Stimulated activated CD4-positive, alpha-beta T cell treated with anti-CD3 and anti-CD28 coated beads, Interleukin-4, amount 100 ng/mL, for 24 hours (primary cell): ENCODE measurements at places on chromosomes 7 and 10.
A peak's percentile ranks its signal among the peaks of the same experiment; 100 is the strongest.

DNA sequence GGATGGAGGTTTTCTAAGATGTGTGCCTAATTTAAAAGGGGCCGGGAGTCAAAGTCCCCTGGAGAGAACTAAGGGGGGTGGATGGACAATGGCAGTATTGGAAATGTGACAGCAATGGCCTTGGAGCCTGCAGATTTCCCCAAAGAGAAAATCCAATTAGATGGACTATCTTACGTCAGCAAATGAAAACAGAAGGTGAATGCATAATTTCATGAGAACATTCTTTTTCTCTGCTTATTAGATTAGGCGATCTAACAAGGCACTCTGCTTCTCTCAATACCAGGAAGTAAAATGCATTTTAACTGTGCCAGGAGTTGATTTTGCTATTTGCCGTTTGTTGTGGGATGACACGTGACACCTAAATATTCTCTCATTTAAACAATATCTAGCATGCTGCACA is 226.6 kb downstream of the ADAM12 start:
- no peak for DNase-seq

DNA sequence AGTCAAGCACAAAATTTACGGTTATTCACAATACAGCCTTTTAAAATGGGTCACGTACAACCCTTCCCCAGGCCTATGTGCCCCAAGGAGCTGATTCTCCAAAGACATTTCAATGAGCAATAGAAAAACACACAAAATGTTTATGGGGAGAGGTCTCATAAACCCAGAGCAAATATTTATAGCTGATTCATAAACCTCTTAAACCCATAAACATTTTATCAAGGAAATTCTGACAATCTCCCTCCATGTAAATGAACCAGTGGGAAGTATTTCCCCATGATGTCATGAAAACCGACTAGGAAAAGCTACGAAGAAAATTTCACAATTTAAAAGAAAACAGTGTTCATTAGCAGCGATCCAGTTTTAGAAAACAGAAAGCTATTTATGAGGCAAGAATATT is 36.0 kb downstream of the SFMBT2 start:
- DNase-seq: no peak

- no peak for DNase-seq
Measured at GRCh38 chr10:125482637-125483036, 200.3 kb downstream of the TEX36 start.

GRCh38 chr10:110214371-110214826 is 7.0 kb downstream of the MXI1 start:
- DNase-seq: no peak

DNA sequence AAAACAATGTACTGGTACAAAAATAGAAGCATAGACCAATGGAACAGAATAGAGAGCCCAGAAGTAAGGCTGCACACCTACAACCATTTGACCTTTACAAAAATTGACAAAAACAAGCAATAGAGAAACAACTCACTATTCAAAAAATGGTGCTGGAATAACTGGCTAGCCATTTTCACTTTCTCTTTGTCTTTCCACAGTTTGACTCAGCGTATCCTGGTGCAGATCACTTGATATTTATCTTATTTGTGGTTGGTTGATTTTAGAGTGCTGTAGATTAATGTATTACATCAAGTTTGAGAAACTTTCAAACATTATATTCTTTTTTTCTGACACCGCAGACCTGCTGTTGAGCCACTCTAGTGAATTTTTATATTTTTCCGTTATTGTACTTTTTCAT is 381.4 kb downstream of the DGKB start:
- DNase-seq: no peak

DNA sequence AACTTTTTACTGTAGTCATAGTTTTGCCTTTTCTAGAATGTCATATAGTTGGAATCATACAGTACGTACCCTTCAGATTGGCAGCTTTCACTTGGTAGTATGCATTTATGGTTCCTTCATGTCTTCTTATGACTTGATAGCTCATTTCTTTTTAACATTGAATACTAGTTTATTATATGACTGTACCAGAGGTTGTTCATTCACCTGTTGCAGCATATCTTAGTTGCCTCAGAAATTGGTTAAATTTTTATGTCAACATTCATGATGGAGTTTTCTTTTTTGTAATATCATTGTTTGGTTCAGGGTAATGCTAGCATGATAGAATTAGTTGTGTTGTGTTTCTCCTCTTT is 94.8 kb upstream of the CDK13 start:
- no peak for DNase-seq

DNA sequence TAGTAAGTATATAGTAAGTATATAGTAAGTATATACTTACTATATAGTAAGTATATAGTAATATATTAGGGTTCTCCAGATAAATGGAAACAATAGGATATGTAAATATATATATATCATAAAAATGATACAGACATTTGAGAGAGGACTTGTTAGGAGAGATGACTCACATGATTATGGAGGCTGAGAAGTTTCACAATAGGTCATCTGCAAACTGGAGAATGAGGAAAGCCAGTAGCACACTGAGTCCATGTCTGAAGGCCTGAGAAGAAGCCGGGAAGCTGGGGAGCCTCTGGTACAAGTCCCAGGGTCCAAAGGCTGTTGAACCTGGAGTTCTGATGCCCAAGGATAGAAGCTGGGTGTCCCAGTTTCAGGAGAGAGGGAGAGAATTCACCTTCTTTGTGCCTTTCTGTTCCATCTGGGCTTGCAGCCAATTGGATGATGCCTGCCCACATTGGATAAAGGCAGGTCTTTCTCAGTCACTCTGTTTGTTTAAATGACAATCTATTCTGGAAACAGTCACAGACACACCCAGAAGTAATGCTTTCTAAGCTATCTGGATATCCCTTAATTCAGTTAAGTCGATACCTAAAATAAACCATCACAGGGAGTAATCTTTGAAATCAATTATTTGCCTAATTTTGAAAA is 205.5 kb upstream of the CDC14C start:
- DNase-seq: no peak

GRCh38 chr7:143327903-143328302 is 12.0 kb downstream of the CLCN1 start:
- DNase-seq: no peak

DNA sequence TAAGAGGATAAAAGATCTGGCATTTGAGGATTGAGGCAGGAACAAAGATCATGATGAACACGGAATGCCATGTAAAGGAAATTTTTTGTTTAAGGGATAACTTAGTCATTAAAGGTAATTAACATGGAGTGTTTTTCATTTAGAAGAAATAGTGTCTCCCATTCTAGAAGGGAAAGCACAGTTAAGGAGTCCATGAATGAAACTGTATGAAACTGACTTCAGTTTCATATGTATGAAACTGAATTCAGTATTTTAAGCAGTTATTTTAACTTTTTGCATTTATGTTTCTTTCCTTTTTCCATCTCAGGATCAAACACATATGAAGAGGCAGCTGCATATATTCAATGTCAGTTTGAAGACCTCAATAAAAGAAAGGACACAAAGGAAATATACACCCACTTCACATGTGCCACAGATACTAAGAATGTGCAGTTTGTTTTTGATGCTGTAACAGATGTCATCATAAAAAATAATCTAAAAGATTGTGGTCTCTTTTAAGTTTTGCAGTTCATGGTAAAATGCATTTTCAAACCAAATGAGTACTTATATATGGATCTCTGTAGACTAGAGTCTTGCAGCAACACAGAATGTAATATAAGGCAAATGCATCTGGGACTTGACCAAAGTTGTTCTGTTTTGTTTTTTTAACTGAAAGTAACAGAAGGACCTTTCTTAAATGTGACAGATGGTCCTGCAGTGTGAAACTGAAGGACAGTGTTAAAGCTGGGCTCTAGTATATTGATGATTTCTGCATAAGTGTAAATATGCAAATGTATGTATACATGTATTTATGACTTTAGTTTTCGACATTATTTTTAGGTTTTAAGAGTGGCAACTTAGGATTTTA is 82.6 kb downstream of the GNAI1 start:
- DNase-seq: no peak

- peak; percentile 42 for DNase-seq
Measured at GRCh38 chr10:48289501-48290238, 15.2 kb upstream of the FRMPD2 start.

GRCh38 chr10:3081383-3081981 is 14.1 kb downstream of the PFKP start:
- DNase-seq: no peak

- no peak for DNase-seq
Measured at GRCh38 chr7:140684066-140684950, 11.6 kb downstream of the ADCK2 start.

- DNase-seq: no peak
Measured at GRCh38 chr7:4851459-4852422, 10.1 kb downstream of the PAPOLB start.

DNA sequence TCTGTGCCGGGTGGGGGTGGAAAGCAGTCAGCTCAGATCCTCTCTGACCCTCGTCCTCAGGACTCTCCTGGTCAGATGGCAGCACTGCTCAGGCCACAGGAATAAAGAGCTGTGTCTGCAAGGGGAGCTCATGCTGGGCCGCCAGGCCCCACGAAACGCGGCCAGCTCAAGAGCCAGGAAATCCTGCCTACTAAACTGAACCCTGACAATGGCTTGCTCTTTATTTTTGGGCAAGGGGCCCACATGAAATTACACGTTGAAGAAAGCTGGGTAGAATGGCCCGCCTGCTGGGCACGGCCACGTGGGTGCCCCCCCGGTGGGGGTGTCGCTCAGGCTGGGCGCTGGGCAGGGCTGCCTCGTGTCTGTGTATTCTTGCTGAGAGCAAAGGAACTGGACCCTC is 103.0 kb downstream of the ITIH5 start:
- no peak for DNase-seq

DNA sequence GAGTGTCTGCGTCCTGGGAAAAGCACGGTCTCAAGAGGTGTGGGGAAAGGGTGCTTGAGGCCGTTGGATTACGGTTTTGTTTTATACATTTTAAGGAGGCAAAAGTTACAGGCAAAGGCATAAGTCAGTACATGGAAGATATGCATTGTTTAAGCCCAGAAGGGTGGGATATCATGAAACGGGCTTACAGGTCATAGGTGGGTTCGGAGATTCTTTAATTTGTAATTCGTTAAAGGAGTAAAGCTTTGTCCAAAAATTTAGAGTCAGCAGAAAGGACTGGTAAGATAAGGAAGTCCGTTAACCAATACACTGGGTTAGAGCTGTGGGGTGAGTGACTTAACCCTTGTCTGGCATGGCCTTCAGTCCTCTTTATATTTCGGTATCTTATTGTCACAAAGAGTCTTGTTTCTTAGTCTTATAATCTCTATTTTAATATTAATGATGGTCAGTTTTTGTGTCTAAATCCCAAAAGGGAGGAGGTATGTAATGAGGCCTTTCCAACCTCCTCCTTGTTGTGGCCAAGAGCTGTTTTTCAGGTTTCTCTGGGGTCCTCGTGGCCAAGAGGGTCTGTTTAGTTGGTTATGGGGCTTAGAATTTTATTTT is 12.7 kb downstream of the TSPAN14 start:
- no peak for DNase-seq

DNA sequence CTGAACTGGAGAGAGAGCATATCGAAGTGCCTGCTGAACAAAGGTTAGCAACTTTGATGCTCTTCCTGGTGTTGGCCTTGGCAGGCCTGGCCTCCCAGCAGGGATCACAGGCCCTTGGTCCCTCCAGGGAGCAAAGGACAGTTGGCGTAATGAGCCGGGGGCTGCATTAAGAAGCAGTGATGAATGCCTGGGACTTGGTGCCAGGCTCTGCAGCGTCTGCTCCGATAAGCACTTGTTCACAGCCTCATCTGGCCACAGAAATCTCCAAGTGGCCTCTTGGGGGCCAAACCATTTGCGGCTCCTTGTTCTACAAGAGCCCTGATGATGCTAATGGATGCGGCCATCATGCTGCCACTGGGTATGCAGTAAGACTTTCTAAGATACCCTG is 31.8 kb downstream of the CRHR2 start:
- no peak for DNase-seq

DNA sequence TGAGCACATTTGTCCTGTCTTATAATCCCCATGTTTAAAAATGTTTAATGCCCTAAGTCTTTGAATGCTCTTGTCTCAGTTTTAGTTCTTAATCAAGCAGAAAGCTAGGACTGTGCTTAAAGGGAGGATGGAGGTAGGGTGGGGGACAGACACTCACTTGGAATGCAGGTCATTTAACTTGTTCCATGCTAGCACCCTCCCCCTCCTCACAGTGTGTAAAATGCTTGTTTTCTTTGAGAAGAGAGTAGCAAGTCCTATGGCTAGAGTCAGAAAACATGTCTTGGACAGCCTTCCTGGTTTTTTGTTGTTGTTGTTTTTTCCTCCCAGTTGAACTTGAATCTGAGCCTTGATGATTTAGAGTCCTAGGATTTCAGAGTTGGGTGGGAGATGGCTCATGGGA is 114.2 kb downstream of the PLPP4 start:
- no peak for DNase-seq

GRCh38 chr7:151732834-151733592 is 143.9 kb downstream of the PRKAG2 start:
- no peak for DNase-seq

DNA sequence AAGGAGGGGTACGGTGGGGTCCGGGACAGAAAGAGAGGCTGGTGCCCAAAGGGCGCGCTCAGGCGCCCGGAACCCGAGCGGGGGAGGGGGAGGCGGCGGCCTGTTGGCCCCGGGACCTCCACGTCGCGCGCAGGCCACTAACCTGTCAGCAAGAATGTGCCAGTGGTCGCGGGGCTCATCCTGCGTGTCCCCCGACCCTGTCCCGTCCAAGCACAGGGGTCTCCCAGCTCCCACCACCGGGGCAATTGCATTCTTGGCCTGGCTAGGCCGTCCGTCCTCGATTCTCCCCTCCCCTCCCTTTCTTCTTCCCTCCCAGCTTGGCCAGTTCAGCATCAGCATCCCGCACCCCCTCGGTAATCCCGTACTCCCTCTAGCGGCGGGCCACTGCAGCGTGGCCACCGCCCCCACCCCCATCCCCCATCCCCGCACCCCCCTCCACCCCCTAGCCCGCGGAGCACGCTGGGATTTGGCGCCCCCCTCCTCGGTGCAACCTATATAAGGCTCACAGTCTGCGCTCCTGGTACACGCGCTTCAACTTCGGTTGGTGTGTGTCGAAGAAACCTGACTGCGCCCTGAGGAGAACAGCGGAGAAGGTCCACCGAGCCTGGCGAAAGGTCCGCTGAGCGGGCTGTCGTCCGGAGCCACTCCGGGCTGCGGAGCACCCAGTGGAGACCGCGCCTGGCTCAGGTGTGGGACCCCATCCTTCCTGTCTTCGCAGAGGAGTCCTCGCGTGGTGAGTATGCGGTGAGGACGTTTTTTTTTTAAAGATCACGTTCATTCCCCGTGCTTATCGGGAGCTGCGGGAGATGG is at the start of gene SGCE:
Gene SGCE (minus strand): TSS at position 286 of the 810 bp plus-strand sequence. CDS start 35 bp downstream, at position 251.
- DNase-seq: peak; percentile 42

GRCh38 chr10:58013406-58013805 is 254.3 kb downstream of the IPMK start:
- DNase-seq: no peak

DNA sequence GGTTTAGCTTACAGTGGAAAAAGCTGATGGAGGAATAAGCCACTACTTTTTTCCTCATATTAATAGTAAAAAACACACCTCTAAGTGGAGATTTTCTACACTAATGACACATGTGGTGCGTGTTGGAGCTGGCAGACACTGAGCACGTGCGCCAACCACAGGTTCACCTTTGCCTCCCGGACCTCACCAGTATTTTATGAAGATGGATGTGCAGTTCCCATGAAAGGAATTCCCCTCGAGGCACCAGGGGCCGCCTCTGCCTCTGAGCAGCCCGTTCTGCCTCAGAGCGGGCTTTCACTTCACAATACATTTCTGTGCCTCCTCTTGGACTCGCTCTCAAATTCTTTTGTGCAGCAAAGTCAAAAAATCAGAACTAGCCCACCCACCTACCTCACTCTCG is 477.5 kb upstream of the ADARB2 start:
- no peak for DNase-seq

GRCh38 chr7:11177793-11178192 is 204.1 kb downstream of the PHF14 start:
- DNase-seq: no peak
